Stomach (tissue), 19 donors: ENCODE measurements at places on chromosomes 4 and X. TPM values are rescaled to one million over a fixed set of nuclear protein-coding genes. Genes with fewer than 3 reads are reported as not detected.

Gene SYTL5
- under 0.01 TPM for total RNA-seq

Gene ATP5ME
- 47.8 TPM for total RNA-seq

Gene TEC
- 2.0 TPM for total RNA-seq

Gene CCDC110
- 4.6 TPM for total RNA-seq

Gene MMAA
- 13.2 TPM for total RNA-seq

Gene COL4A6
- 7.5 TPM for total RNA-seq

Gene MTMR1
- 6.7 TPM for total RNA-seq

Gene LRRC66
- total RNA-seq, result 3.6 TPM

Gene MAOA
- total RNA-seq, result 109 TPM

Gene TLR6
- not detected for total RNA-seq

Gene GPAT3
- 7.2 TPM for total RNA-seq

Gene RAB39B
- total RNA-seq, result 0.72 TPM

Gene CPZ
- total RNA-seq, result 2.3 TPM

Gene TLR10
- total RNA-seq, result not detected

Gene NPNT
- not detected for total RNA-seq

Gene LONRF3
- 1.2 TPM for total RNA-seq

Gene MEPE
- total RNA-seq, result not detected

Gene HSD17B13
- 1.8 TPM for total RNA-seq

Gene MND1
- total RNA-seq, result not detected

Gene SPP1
- 3.5 TPM for total RNA-seq

Gene SYNPO2
- 186 TPM for total RNA-seq

Gene QRFPR
- total RNA-seq, result not detected

Gene PLXNA3
- total RNA-seq, result 35.5 TPM

Gene GNRHR
- not detected for total RNA-seq

Gene RAB41
- not detected for total RNA-seq

Gene SLC7A11
- total RNA-seq, result 15.8 TPM

Gene TKTL1
- total RNA-seq, result not detected

Gene NUDT9
- total RNA-seq, result 15.6 TPM

Gene SPINK2
- 2.3 TPM for total RNA-seq

Gene SMPX
- 1.0 TPM for total RNA-seq

Gene PRPS1
- total RNA-seq, result 20.4 TPM

Gene SETD7
- 40.3 TPM for total RNA-seq

Gene CENPI
- 0.29 TPM for total RNA-seq

Gene HHIP
- total RNA-seq, result not detected

Gene TCP11X1
- not detected for total RNA-seq

Gene VCX
- not detected for total RNA-seq

Gene NPY5R
- total RNA-seq, result 0.55 TPM

Gene ASB12
- total RNA-seq, result not detected

Gene PABPC5
- total RNA-seq, result 6.2 TPM

Gene OTUD6A
- total RNA-seq, result not detected

Gene CTAG1B
- not detected for total RNA-seq

Gene PPP1R3F
- 1.8 TPM for total RNA-seq

Gene FAM184B
- not detected for total RNA-seq

Gene IQSEC2
- 20.0 TPM for total RNA-seq

Gene CCDC149
- total RNA-seq, result 22.9 TPM

Gene TMEM271
- total RNA-seq, result not detected
